ENCODE measurements at places on chromosomes 4 and X.

GRCh38 chrX:106752101-106752678 lies 25.7 kb downstream of the RNF128 start:
- no peak for DNase-seq

DNA sequence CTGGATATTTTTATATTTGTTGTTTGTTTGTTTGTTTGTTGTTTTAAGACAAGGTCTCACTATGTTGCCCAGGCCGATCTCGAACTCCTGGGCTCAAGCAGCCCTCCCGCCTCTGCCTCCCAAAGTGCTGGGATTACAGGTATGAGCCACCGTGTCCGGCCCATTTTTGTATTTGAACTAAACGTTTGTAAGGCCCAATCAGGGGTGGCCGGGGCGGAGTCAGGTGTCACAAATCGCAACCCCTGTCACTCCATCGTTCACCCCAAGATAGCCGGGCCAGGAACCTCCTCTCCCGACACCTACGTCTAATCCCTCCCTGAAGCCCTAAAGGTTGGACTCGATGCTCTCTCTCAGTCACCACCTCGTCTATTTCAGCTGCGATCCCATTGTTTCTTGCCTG lies 722 bp upstream of the EFHC2 start:
- DNase-seq: no peak

- no peak for DNase-seq
Observed at GRCh38 chr4:184476695-184477094, 2.3 kb upstream of the IRF2 start.

DNA sequence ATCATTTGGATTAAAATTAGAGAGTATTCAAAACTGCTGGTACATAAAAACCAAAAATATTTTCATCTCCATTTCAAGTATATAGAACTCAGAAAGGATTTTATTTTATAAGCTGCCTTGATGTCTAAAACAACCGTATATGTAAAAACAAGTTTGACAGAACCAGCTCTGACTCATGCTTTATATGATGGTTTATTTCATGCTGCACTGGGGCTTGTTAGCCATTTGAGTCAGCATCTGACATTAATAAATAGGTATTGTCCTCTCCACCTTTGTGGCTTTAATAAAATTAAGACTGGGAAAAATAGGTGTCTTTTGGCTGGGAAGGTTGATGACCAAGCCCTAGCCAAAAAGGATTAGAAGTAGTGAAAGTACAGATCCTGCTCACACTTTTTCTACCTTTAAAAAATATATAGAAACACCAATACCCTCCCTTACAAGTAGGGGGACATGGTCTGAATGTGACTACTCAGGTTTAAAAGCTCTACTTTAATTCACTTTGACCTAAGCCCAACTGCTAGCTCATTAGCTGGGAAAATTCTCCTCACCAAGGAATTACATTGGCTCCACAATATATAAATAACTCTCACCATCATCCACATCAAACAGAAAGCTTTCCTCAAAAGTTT lies 228.1 kb downstream of the ADAMTS3 start:
- no peak for DNase-seq

GRCh38 chr4:158013858-158014257 lies 159.0 kb downstream of the GASK1B start:
- DNase-seq: no peak

DNA sequence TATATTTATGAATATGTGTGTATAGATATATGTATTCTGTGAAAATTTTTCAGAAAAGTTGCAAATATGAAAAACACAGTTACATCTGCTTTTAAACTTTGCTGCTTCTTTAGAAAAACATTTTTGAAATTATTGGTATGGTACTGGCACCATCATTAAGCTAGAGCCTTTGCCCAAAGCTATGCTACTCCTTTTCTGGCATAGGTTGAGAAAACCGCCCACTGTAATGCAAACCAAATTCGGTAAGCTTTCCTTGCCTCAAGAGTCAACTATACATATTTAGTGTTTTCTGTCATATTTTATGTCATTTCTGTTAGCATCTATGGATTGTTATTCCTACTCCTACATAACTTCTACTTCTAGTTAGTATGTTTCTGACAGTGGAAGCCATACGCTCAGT lies 50.7 kb downstream of the ANTXR2 start:
- no peak for DNase-seq

GRCh38 chr4:182297659-182298058 lies 54.5 kb downstream of the TENM3 start:
- no peak for DNase-seq

DNA sequence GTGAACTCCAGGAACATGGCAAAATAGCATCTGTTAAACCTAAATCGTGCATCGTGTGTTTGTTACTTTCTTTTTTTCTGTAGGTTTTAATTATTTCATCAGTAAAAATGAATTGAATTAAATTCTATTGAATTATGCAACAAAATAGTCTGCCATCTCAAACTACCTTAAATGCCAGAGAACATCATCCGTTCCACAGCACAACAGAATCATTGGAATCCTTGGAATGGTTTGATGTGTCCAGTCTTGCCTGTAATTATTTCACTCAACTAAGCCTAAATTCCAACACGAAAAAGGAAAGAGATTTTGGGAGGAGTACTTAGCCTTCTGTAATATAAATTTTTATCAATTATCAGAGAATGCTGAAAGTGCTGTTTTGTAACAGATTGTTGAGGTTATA lies 17.1 kb upstream of the SLC7A11 start:
- no peak for DNase-seq

- DNase-seq: no peak
Observed at GRCh38 chr4:114312338-114312737, 286.3 kb upstream of the UGT8 start.

GRCh38 chr4:53786632-53787031 lies 195.3 kb upstream of the LNX1 start:
- no peak for DNase-seq
